Breast epithelium (tissue), 4 donors: ENCODE measurements at places on chromosomes 16 and 17. TPM values are rescaled to one million over a fixed set of nuclear protein-coding genes. Genes with fewer than 3 reads are reported as not detected.

GRCh38 chr17:8965394-8966168, at the start of gene PIK3R5:
PIK3R5 (minus strand) TSS chr17:8965707; CDS start chr17:8911494, 54,213 bp downstream.
- peak within 1 kb of the TSS; percentile 52 for H3K4me3 ChIP-seq
- no peaks in the 10 kb centered on the region for H3K36me3 ChIP-seq
- DNase-seq: no peak
- peak within 1 kb of the TSS; percentile 43 for H3K27ac ChIP-seq
- peaks cover 6% of the 10 kb centered on the region for H3K27me3 ChIP-seq

DNA sequence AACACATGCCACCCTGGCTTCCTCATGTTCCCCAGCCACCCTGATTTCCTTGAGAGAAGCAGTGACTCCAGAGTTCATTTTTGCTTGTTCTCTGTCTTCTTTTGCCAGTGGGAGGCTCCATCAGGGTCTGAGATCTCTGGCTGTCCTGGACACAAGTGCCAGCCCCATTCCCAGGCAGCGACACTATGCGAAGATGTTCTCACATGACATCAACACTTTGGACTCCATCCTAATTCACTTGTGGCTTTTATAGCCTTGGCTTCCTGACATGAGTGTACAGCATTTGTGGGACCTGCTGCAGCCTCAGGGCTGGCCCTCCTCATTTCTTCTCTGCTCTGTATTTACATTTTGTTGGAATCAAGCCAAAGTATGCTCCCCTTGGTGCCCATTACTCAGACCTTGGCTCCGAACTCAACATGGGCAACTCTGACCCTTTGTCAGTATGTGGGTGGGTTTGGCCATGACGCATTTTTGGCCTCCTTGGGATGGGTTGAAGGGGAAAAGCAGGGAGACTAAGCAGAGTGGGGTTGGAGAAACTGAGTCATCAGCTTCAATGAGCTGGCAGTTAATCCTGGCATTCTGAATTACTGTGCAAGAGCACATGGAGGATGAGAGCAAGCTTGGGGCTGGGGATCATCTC, 119.0 kb upstream of the EEF2KMT start:
- no peak overlapping the region for H3K27ac ChIP-seq
- no peaks in the 10 kb centered on the region for H3K27me3 ChIP-seq
- H3K4me1 ChIP-seq: no peaks in the 10 kb centered on the region
- no peak overlapping the region for H3K4me3 ChIP-seq

DNA sequence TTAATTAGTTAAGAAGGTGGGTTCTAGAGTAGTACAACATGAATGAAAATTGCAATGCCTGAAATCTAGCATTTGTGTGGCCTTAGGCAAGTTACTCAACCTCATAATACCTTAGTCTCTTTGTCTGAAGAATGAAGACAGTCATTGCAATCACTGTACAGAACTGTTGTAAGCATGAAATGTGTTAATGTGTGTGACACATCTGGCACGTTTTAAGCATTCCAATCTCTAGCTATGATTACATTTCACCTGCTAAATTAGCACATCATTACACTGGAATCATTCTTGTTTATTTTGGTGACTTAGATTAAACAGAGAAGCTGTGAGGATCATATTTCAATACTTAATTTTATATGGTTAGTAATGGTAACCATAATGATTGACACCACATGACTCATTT, 629.7 kb upstream of the KIF2B start:
- no peaks in the 10 kb centered on the region for H3K36me3 ChIP-seq
- no peaks in the 10 kb centered on the region for H3K4me1 ChIP-seq
- H3K27ac ChIP-seq: no peak overlapping the region
- no peak overlapping the region for H3K4me3 ChIP-seq
- no peaks in the 10 kb centered on the region for H3K27me3 ChIP-seq
- no peak for DNase-seq

DNA sequence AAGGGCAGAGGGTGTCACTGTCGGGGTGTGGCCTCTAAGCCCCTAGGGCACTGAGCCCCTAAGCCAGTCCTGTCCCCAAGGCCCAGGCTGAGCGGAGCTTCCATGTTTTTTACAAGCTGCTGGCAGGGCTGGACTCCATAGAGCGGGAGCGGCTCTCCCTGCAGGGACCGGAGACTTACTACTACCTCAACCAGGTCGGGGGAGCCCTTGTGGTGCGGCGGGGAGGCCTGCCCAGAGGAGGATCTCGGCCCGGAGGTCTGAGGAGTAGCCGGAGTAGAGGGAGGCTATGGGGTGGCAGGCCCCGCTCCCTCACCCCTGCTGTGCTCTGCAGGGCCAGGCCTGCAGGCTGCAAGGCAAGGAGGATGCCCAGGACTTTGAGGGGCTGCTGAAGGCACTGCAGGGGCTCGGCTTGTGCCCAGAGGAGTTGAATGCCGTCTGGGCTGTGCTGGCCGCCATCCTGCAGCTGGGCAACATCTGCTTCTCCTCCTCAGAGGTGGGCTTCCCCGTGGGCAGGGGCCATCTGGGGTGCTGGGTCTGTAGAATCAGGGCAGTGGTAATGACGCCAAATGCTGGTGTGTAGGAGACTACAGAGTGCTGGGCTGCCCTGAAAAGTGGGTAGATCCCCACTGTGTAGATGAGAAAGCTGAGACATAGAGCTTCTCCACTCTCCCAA, 4.9 kb downstream of the MYO15B start:
- no peaks in the 10 kb centered on the region for H3K36me3 ChIP-seq
- no peaks in the 10 kb centered on the region for H3K27me3 ChIP-seq
- H3K4me1 ChIP-seq: no peaks in the 10 kb centered on the region
- DNase-seq: no peak
- no peak overlapping the region for H3K4me3 ChIP-seq
- H3K27ac ChIP-seq: no peak overlapping the region

DNA sequence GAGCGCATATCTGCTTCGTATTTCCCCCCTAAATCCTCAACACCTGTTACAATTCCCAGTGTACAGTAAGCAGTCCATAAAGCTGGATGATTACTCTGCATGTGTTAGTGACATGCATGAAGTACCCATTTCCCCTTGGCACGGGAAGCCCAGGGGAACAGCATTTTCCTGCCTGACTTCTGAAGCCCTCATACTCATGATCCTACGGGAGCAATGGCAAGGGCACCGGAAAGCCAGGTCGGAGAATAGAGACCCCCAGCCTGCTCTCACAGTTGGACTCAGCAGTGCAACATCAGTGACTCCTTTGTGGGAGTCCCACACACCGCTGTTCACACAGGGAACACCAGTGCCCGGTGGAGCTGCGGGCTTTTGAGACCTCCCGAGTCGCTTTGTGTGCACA, 336.9 kb downstream of the CDH13 start:
- no peak for DNase-seq
- no peaks in the 10 kb centered on the region for H3K4me1 ChIP-seq
- no peak overlapping the region for H3K4me3 ChIP-seq
- no peaks in the 10 kb centered on the region for H3K36me3 ChIP-seq
- H3K27ac ChIP-seq: no peak overlapping the region
- H3K27me3 ChIP-seq: no peaks in the 10 kb centered on the region

DNA sequence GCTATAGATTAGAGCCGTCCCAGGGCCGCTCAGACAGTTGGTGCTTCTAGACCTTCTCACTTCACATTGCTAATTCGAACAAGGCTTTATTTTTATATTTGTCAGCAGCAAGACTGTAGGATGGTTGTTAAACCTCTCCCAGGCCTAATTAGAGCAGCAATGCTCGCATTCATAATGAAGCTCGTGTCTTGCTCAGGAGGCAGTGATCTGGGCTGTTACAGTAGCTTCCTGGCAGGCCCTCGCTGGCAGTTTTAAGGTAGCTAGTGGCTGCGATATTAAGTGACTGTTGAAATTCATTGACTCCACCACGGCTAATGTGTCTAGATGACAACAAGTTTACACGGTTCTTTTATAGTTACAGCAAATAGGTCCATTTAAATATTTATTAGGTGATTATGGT, 23.2 kb upstream of the ANKFN1 start:
- H3K4me3 ChIP-seq: no peak overlapping the region

- no peaks in the 10 kb centered on the region for H3K36me3 ChIP-seq
- no peak for DNase-seq
- no peak overlapping the region for H3K27ac ChIP-seq
- H3K4me3 ChIP-seq: no peak overlapping the region
- no peaks in the 10 kb centered on the region for H3K4me1 ChIP-seq
Observed at GRCh38 chr16:27080895-27081294, 14.2 kb downstream of the C16orf82 start.

DNA sequence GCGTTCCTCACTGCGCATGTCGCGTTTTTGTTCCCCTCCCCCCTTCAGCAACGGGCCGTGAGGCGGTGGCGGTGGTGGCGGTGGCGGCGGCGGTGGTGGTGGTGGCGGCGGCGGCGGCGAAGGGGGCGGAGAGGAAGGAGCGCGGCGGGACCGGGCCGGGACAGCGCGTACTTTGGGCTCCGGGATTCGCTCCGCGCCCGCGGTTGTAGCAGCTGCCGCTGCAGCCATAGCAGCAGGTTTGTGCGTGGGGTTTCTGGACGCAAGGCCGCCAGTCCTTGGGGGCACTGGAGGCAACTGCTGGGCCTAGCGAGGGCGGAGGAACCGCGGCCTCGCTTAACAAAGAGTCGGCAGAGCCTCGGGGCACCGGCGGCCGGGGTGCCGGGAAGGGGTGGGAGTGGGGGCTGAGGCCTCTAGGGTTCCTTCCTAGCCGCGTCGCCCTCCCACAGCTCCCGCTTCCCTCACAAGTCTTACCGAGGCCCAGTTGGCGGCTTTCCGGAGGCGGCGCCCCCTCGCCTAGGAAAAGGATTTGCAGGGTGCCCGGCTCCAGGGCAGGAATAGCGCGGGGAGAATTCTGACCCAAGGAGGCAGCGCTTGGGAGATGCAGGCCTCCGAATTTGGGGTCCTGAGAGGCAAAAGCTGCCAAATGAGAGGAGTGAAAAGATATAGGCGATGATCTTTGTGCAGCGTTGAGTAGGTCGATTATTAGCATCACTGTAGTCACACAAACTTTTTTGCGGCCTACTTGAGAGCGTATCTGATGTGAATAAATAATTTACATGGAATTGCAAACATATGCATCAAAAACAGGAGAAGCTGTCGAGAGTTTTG, at the start of gene DDX42:
Gene DDX42 (plus strand): TSS at position 30 of the 828 bp plus-strand sequence. CDS start 12,880 bp downstream, outside the sequence.
- peak within 1 kb of the TSS; percentile 95 for H3K27ac ChIP-seq
- no peaks in the 10 kb centered on the region for H3K36me3 ChIP-seq
- no peaks in the 10 kb centered on the region for H3K27me3 ChIP-seq

DNA sequence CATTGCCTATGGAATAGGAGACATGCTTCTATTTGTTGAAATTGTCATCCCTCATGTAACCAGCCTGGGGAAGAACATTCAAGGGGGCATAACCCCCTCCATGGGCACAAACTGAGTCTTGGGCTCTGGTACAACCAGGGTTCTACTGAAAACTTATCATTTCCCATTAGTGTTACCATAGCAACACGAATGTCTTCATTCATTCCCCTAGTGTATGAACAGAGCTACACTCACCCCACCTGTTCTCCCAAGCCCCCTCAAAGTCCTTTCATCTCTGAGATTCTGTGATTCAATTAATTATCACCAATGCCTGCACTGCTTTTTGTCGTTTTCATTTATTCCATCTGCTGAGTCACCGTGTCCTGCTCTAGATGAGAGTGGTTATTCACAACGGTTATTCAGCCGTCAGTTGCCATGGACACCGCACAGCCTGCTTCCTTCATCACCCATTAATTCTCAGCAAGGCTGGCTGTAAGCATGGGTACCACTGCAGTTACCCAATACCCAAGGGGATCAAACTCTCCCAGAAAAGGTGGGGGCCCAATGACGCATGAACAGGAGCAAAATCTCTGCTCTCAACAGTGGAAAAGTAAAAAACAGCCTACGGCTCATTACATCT, 1.6 kb upstream of the GAST start:
- H3K36me3 ChIP-seq: no peaks in the 10 kb centered on the region
- no peak overlapping the region for H3K27ac ChIP-seq
- H3K4me1 ChIP-seq: no peaks in the 10 kb centered on the region
- no peak overlapping the region for H3K4me3 ChIP-seq
- no peaks in the 10 kb centered on the region for H3K27me3 ChIP-seq

DNA sequence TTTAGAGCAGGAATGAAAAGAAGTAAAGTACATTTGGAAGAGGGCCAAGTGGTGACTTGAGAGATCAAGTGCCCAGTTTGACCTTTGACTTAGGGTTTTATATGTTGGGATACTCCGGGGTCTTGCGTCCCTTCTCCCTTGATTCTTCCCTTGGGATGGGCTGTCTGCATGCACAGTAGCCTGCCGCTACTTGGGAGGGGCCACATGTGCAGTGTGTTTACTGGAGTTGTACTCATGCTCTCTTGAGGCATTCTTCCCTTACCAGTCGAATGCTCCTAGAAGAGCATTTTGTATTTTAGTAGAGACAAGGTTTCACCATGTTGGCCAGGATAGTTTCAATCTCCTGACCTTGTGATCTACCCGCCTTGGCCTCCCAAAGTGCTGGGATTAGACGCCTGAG, 23.8 kb downstream of the GDPD1 start:
- no peak overlapping the region for H3K27ac ChIP-seq
- H3K36me3 ChIP-seq: no peaks in the 10 kb centered on the region
- H3K4me3 ChIP-seq: no peak overlapping the region
- no peak for DNase-seq

DNA sequence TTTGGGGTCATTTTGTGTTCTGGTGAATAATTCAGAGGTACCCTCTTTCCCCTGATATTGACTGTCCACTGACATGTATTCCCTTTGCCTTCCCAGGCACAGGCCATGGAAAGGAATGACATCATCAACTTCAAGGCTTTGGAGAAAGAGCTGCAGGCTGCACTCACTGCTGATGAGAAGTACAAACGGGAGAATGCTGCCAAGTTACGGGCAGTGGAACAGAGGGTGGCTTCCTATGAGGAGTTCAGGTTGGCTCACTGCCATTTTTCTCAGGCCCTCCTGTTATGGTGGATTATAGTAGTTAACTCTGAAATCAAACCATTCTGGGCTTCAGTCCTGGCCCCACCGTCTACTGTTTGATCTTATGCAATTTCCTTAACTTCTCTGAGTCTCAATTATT, 1.6 kb upstream of the EFTUD2 start:
- no peaks in the 10 kb centered on the region for H3K4me1 ChIP-seq
- no peak for DNase-seq
- no peak overlapping the region for H3K4me3 ChIP-seq
- no peaks in the 10 kb centered on the region for H3K27me3 ChIP-seq
- peak overlapping the region; percentile 97 for H3K27ac ChIP-seq

- no peaks in the 10 kb centered on the region for H3K4me1 ChIP-seq
- H3K4me3 ChIP-seq: no peak overlapping the region
- H3K27me3 ChIP-seq: no peaks in the 10 kb centered on the region
- no peak for DNase-seq
- no peak overlapping the region for H3K27ac ChIP-seq
Observed at GRCh38 chr17:32602396-32602795, 115.6 kb downstream of the CDK5R1 start.

DNA sequence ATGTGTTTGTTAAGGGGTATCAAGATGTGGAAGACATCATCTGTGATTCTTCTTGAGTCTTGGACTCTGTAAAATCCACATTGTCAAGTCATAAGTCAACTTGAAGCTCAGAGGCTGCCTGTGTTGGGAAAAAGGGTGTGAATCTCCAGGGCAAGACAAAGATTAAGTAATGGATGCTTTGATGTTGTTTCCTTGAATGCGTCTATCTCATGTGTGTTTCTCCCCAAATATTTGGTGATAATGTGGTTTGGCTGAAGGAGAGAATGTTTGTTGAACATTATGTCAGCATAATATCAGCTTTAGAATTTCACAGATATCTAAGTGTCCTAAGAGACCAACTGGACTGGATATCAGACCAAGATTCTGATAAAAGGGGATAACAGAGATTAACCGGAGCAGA, 24.1 kb upstream of the KCNJ16 start:
- no peaks in the 10 kb centered on the region for H3K27me3 ChIP-seq
- H3K4me1 ChIP-seq: no peaks in the 10 kb centered on the region
- no peaks in the 10 kb centered on the region for H3K36me3 ChIP-seq

- H3K36me3 ChIP-seq: no peaks in the 10 kb centered on the region
- H3K4me1 ChIP-seq: peaks cover 33% of the 10 kb centered on the region
- H3K27me3 ChIP-seq: no peaks in the 10 kb centered on the region
Observed at GRCh38 chr17:8126491-8127066, 2.7 kb upstream of the HES7 start.

The WNT9B gene
- total RNA-seq: 2.0 TPM

The DBF4B gene
- total RNA-seq: 2.3 TPM

The C16orf86 gene
- 7.2 TPM for total RNA-seq

The MSLN gene
- total RNA-seq: 49.2 TPM
